ENCODE measurements at places on chromosomes 5 and 9. TPM values are rescaled to one million over a fixed set of nuclear protein-coding genes. Genes with fewer than 3 reads are reported as not detected.

Gene GPR150
- total RNA-seq: 0.13 TPM

DNA sequence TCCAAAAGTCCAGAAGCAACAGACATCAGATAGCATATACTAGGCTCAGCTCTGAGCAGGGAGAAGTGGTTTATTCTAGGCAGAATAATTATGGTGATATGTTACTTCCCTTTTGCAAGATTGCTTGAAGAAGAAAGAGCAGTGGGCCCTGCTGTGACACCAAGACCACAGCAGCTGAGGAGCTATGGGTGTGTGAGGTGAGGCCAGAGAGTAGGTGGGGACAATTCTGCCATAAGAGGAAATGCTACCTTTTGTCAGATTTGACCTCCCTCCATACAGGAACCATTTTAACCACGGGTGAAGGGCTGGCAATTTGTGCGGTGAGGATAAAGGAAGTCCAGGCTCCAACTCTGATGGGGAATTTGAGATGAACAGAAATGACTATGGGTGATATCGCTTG is 51.3 kb downstream of the TNFSF15 start:
- H3K4me3 ChIP-seq: no peak overlapping the region
- H3K36me3 ChIP-seq: no peaks in the 10 kb centered on the region
- no peak overlapping the region for H3K27ac ChIP-seq
- peaks cover 20% of the 10 kb centered on the region for H3K27me3 ChIP-seq
- H3K4me1 ChIP-seq: peaks cover 11% of the 10 kb centered on the region

Gene PCDH1
- total RNA-seq: 105 TPM

GRCh38 chr9:119026120-119026519 is 343.1 kb downstream of the BRINP1 start:
- DNase-seq: no peak
- H3K27me3 ChIP-seq: no peaks in the 10 kb centered on the region
- no peak overlapping the region for H3K27ac ChIP-seq
- no peaks in the 10 kb centered on the region for H3K36me3 ChIP-seq
- no peak overlapping the region for H3K4me3 ChIP-seq

Gene ARID3C
- 0.23 TPM for total RNA-seq

DNA sequence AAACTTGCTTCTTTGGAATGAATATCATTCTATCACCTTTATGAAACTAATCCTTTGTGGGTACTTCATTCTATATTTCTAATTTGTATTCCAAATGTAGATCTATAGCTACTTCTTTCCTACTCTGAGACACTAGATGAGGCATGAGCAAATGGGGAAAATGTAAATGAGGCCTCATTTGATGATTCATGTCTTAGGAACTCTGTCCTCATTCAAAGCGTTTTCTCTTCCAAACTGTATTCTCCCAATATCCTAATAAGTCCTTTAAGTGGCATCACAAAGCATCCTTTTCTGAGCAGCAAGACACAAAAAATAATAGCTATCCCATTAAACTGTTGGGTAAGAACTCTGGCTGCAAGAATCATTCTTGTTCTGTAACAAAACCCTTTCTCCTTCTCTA is 56.1 kb downstream of the TTLL11 start:
- H3K36me3 ChIP-seq: no peaks in the 10 kb centered on the region
- no peak for DNase-seq
- peaks cover 30% of the 10 kb centered on the region for H3K4me1 ChIP-seq
- H3K4me3 ChIP-seq: no peak overlapping the region
- H3K27me3 ChIP-seq: no peaks in the 10 kb centered on the region

GRCh38 chr9:8019636-8020035 is 220.1 kb upstream of the DMAC1 start:
- no peaks in the 10 kb centered on the region for H3K4me1 ChIP-seq
- DNase-seq: no peak
- no peak overlapping the region for H3K4me3 ChIP-seq

DNA sequence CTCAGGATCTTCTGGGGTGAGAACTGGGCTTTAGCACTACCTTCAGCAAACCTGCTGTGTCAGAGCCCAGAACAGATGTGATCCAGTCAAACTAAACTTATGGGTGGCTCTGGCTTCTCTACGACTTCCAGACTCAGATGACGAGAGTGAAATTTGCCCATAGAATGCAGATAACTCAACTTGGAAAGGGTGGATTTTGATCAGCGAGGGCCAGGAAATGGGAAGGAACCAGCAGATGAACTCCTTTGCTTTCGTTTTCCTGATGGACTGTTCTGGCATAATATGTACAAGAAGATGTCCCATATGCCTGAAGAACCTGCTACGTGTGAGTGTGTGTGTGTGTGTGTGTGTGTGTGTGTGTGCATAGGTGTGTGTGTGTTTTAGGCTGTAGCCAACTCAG is 132.0 kb upstream of the MOCS2 start:
- H3K27me3 ChIP-seq: no peaks in the 10 kb centered on the region
- no peak overlapping the region for H3K27ac ChIP-seq
- H3K4me3 ChIP-seq: no peak overlapping the region
- DNase-seq: no peak
- H3K4me1 ChIP-seq: no peaks in the 10 kb centered on the region

Gene PCDHGB4
- total RNA-seq: 8.8 TPM

GRCh38 chr9:1453636-1454035 is 403.5 kb downstream of the DMRT2 start:
- no peak overlapping the region for H3K4me3 ChIP-seq
- H3K27me3 ChIP-seq: no peaks in the 10 kb centered on the region
- no peak overlapping the region for H3K27ac ChIP-seq
- H3K36me3 ChIP-seq: no peaks in the 10 kb centered on the region
- no peaks in the 10 kb centered on the region for H3K4me1 ChIP-seq
- peak; percentile 40 for DNase-seq

- H3K27me3 ChIP-seq: no peaks in the 10 kb centered on the region
- DNase-seq: no peak
- no peak overlapping the region for H3K27ac ChIP-seq
- H3K4me1 ChIP-seq: no peaks in the 10 kb centered on the region
- no peak overlapping the region for H3K4me3 ChIP-seq
Observed at GRCh38 chr5:97383996-97384395, 200.9 kb upstream of the RIOK2 start.

DNA sequence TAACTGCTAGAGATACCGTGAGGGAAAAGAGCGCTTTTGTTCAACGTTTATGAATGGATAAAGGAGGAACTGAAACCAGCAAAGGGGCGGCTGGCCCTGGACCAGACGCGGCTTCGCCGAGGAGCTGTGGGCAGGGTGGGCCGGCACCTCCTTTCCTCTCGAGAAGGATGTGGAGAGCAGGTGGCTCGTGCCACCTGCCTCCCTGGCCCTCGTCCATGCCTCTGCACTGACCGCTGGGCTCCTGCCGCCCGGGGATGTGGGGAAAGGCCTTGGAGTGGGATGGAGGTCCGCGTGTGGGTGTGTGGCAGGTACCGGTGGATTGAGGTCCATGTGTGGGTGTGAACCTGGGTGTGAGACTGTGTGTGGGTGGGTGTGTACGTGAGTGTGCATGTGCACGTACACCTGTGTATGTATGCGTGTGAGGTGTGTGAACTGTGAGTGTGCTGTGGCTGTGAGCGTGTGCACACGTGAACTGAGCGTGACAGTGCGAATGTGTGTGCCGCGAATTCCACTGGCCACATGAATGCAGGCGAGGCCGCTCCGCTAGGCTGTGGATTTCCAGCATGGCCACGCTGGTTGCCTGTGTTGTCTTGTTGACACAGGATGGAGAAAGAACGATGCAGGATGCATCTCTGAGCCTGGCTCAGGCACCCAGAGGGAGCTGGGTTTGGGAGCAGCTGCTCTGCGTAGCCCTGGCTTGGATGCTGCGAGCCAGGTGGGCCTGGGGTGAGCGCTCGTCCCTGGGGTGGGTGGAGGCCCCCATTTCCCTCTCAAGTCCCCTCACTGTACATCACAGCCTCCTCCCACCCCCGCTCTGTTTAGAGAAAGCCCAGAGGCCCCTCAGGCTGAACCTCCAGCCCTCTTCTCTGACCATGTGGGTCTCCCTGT is 4.4 kb upstream of the CEP72 start:
- no peak for DNase-seq
- H3K36me3 ChIP-seq: peaks cover 2% of the 10 kb centered on the region
- peaks cover 3% of the 10 kb centered on the region for H3K27me3 ChIP-seq
- H3K4me3 ChIP-seq: no peak overlapping the region
- H3K4me1 ChIP-seq: peaks cover 5% of the 10 kb centered on the region

Gene SH3RF2
- total RNA-seq: 1.6 TPM

GRCh38 chr5:123093111-123093600 is 4.1 kb downstream of the PRDM6 start:
- H3K4me1 ChIP-seq: peaks cover 49% of the 10 kb centered on the region
- no peak overlapping the region for H3K27ac ChIP-seq
- no peaks in the 10 kb centered on the region for H3K36me3 ChIP-seq
- DNase-seq: no peak

DNA sequence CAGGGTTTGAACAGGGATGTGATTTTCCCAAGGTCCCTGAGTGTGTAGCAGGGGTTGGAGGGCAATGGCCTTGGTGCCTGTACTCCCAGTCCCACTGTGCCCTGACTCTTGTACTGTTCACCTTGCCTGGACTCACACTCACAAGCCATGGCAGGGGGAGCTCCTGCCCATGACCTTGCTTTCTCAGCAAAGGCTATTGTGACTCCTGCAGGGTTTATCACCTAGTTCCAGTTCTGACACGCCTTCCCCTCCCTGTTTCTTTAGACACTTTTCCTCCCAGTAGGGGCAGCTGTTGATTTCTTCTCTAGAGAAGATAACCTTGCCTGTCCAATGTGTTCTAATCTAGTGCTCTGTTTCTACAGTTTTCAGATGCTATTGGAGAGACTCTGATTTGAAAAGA is 139.5 kb downstream of the FSTL4 start:
- no peaks in the 10 kb centered on the region for H3K27me3 ChIP-seq
- no peak overlapping the region for H3K27ac ChIP-seq
- no peaks in the 10 kb centered on the region for H3K36me3 ChIP-seq
- DNase-seq: no peak
- peaks cover 13% of the 10 kb centered on the region for H3K4me1 ChIP-seq

- no peaks in the 10 kb centered on the region for H3K4me1 ChIP-seq
- no peaks in the 10 kb centered on the region for H3K36me3 ChIP-seq
- no peak overlapping the region for H3K27ac ChIP-seq
- H3K27me3 ChIP-seq: no peaks in the 10 kb centered on the region
Observed at GRCh38 chr9:130899051-130899748, 2.6 kb upstream of the QRFP start.

DNA sequence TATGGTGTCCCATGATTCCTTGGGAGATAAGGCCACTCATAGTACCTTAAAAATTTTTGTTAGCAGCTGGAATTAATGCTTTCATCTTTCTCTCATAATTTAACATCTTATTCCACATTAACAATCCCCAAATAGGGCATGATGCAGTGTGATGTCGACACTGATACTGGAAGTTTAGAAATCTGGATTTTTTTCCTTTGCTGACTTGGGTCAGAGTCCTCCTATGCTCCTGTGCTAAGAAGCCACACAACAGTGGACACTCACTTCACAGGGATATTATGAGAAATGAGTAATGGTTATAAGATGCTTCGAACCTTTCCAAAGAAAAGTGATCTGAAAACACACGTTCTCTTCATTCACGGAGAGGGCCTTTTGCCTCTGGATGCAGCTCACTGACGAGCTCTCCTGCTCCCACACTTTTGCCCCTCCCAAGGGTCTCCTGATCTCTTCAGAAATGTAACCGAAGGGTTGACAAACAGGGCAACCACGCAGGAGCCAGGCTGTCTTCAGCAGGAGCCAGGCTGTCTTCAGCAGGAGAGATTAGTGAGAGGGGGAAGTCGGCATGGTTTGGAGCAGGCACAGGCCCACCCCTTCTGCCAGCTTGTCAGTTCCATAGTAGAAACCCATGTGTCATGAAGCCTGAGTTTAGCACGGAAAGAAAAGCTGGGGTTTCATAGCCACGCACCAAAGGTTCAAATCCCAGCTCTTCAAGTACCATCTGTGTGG is 247.8 kb downstream of the AOPEP start:
- no peak overlapping the region for H3K27ac ChIP-seq
- H3K4me3 ChIP-seq: no peak overlapping the region
- peaks cover 29% of the 10 kb centered on the region for H3K4me1 ChIP-seq
- no peaks in the 10 kb centered on the region for H3K36me3 ChIP-seq
- no peak for DNase-seq

Gene DIRAS2
- total RNA-seq: 0.34 TPM

Gene CCL27
- total RNA-seq: 1.0 TPM

- peaks cover 21% of the 10 kb centered on the region for H3K27me3 ChIP-seq
- peak; percentile 54 for DNase-seq
- no peaks in the 10 kb centered on the region for H3K4me1 ChIP-seq
Observed at GRCh38 chr9:33510262-33511183, 13.5 kb upstream of the ANKRD18B start.

GRCh38 chr9:34501889-34502425 is 20.8 kb downstream of the ENHO start:
- H3K27ac ChIP-seq: no peak overlapping the region
- H3K36me3 ChIP-seq: no peaks in the 10 kb centered on the region
- peak; percentile 42 for DNase-seq
- H3K4me1 ChIP-seq: peaks cover 12% of the 10 kb centered on the region

Gene TUSC1
- 6.0 TPM for total RNA-seq

DNA sequence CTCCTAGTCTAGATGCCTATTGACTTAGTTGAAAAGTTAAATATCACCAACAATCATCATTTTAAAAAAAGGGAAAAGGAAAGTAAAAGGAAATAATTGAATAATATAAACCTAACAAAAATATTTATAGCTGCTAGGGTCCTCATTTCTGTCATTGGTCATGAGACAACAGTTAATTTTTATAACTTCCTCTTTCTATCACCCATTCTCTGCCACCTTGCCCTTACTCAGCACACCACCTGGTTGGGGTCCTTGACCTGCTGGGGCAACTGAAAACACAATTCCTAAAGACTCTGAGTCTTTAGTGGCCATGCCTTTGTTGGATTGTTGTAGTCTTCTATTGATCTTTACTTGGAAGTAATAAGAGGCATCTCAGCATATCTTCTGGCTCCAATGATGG is 179.5 kb upstream of the MAST4 start:
- H3K27me3 ChIP-seq: no peaks in the 10 kb centered on the region
- peaks cover 12% of the 10 kb centered on the region for H3K4me1 ChIP-seq
- H3K4me3 ChIP-seq: no peak overlapping the region
- no peak for DNase-seq

Gene TENT4A
- 29.2 TPM for total RNA-seq

DNA sequence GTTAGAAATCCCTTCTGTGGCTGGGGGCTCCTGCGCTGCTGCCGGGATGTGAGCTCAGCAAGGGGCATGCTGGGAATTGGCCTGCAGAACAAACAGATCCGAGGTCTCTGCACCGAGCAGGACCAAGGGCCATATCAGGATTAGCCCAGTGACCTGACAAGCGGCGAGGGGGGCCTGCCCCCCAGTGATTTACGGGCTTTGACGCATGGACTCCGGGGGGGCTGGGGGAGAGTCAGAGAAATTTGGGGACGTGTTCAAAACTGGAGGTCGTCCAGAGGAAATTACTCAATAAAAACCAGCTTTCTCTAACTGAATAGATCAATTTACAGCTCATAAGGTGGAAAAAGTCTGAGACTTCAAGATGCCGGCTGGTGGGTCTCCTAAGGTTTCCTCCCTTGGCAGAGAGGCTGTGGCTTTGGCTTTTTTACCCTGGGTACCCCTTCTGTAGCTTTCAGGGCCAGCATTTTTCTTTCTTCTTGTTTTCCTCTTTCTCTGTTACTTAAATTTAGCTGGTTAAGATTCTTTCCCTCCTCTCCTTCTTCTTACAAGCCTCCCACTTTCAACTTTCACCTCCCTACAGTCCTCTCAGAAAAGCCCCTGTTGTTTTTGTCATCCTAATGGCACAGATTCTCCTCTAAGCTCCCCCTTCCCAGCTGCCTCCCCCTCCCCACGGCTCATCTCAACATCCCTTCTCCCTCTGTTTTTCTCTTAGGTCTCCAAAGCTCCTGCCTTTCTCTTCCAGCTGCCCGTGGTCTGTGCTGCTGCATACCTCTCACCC is 551.0 kb downstream of the CCDC171 start:
- no peaks in the 10 kb centered on the region for H3K27me3 ChIP-seq
- H3K4me1 ChIP-seq: peaks cover 19% of the 10 kb centered on the region
- DNase-seq: no peak
- H3K36me3 ChIP-seq: no peaks in the 10 kb centered on the region
